ENCODE measurements at places on chromosomes 12 and 14.

DNA sequence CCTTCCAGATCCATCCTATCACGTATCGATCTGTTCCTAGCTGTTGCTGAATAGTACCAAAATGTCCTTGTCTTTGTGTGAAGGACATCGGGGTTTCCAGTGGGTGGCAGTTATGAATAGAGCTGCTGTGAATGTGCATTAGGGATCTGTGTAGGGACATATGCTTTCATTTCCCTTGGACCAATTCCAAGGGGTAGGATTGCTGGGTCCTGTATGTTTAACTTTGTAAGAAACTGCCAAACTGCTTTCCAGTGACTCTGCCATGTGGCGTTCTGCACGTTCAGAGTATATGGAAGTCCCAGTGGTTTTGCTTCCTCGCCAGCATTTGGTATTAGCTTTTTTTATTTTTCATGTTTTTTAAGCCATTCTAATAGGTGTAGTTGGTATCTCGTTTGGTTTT, 28.6 kb downstream of the PACS2 start:
- DNase-seq = no peak

DNA sequence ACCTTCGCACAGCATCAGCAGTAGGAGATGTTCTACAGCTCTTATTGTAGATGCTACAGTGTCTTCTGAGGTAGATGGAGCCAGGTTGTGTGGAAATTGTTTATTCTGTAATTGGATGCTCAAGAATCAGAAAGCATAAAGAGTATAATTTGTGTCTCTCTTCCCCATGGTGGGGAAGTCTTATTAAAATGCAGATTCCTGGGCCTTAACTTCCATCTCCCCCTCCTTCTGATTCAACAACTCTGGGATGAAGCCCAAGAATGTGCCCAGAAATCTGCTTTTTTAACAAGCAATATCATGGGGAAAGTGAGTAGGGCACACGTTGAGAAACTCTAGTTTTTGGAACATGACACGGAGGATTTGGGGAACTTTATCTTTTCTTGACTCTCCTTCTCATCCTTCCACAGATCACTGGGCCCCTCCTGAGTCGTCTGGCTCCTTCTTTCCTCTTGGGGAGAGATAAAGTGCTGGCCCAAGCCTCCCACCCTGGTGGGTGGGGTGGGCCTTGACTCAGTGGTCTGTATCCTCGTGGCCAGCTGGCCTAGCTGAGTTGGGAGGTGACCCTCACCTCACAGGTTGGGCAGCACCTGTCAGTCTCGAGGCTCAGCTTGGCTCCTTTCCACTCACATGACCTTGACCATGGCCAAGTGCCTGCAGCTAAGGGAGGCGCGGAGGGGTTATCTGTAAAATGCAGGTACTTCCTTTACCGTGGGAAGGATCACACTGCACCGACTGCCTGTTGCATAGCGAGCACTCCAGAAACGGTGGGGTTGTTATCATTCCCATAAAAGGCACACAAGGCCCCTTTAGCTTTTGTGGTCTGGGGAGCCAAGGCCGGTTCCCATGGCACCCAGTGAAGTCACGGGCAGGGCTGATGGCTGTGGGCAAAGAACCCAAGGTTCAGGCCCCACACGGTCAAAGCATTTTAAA, 141.9 kb downstream of the CHST11 start:
- no peak for DNase-seq

DNA sequence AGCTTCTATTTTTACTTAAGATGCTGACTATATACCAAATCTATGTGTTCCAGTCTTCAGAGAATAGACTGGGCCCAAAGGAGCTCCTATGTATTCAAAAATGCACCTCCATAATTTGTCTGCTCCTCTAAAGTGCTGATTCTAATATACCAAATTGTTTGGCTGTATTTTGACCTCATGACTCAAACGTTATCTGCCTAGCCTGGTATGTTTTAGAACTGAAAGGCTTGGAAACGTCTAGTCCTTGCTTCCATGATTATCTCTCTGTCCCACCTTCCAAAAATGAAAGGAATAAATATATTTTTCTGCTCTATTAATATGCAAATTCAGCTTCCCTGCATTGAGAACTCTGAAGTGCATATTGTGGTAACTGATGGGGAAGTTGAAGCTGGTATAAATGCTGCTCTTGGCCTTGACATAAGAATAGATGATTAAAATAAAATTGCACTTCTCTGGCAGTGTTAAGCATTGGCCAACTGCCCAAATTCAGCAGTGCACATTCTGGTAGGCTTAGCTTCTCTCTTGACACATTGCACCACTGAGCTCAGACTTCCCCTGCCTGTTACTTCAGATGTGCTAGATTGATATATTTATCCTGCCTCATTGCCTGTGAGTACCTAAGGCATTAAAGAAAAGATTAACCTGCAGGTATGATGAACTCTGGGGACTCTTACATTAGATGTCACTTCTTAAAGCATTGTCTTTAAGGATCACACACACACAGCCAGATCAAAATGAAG, 882.3 kb downstream of the RPS29 start:
- no peak for DNase-seq

DNA sequence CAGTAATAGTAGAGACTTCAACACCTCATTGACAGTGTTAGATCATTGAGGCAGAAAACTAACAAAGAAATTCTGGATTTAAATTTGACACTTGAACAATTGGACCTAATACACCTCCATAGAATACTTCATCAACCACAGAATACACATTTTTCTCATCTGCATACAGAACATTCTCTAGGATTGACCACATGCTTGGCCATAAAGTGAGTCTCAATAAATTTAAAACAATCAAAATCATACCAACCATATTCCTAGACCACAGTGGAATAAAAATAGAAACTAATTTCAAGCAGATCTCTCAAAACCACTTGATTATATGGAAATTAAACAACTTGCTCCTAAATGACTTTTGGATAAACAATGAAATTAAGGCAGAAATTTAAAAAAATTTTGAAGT, 82.3 kb downstream of the SLC38A4 start:
- DNase-seq = no peak

DNA sequence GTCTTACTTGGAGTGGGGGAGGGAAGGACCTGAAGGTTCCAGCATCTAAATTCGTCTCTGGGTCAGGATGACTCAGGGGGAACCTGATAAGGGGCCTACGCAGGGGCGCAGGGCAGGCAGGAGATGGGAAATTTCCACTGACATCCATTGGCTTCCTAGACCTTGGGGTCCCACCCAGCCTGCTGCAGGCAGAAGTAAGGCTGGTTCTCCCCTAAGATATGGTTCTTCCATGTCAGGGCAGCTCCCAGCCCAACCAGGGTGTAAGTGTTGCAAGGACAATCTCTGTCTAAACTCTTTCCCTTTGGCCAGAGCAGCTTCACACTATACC, 2.1 kb upstream of the NDRG2 start:
- no peak for DNase-seq
